ENCODE measurements at places on chromosomes 2 and 18. TPM values are rescaled to one million over a fixed set of nuclear protein-coding genes. Genes with fewer than 3 reads are reported as not detected.

- no peak for DNase-seq
Observed at GRCh38 chr2:201344663-201345366, 12.3 kb downstream of the FLACC1 start.

DNA sequence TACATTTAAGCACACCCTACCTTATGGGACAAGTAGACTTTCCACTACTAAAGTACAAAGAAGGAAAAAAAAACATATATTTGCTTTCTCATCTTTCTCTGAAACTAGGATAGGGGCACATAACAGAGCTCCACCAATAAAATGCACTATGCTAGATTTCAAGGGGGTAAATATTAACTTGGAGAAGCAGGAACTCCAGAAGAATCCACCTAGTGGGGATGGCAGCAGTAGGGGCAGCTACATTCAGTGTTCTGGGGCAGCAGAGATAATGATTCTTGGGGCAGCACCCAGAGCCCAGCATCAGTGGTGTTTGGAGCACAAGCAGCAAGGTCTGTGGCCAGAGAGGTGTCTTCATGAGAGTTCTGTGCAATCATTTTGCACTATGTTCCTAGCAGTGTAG lies 64.7 kb downstream of the DTNB start:
- DNase-seq: no peak

- DNase-seq: no peak
Observed at GRCh38 chr2:66251573-66251972, 183.4 kb upstream of the MEIS1 start.

- DNase-seq: no peak
Observed at GRCh38 chr2:178844269-178844668, 37.0 kb upstream of the TTN start.

- no peak for DNase-seq
Observed at GRCh38 chr2:174121175-174121574, 127.2 kb downstream of the OLA1 start.

Gene GALNT13
- total RNA-seq: not detected

Gene CUL3
- 72.6 TPM for total RNA-seq

DNA sequence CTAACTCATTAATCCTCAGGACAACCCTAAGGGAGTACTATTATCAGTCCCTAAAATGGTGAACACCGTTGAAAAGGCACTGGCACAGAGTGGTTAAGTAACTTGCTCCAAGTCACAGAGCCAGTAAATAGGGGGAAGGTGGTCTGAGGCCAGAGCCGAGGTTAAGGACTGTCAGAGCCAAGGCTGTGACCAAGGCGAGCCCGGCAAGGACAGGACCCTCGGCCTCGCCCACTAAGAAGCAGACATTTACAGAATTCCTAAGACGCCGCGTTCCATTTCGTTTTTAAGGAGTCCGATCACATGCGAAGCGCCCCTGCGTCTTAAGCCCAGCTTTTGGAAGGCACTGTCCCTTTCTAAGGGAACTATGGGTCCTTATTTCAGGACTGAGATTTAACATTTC lies 1.1 kb downstream of the PDIA6 start:
- no peak for DNase-seq

DNA sequence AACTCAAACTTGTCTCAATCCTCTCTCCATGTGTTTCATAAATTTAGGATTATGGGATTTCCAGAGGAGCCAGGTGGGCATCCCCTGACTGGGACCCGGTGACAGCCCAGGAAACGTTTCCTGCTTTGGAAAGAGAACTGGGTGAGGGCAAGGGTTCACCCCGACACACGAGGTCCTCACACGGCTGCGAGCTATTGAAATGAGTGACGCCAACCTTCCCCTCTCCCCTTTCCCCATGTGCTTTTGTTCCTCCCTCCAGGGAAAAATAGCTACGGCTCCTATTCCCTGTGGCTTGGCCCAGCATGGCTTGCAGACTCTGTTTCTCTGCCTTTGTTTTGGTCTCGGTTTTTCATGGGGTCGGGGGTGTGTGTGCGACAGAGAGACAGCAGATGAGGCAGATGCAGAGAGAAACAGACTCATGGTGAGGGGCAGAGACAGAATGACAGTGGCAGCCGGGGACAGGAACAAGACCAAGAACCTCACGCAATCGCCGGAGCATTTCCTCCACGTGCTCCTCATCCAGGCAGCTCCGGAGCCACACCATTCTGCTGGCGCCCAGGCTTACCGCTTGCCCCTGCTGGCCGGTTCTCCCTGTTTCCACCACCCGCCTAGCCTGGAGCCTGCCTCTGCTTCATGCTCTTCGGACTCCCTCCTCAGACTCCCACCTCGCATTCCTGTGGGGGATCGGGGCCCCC lies 238.5 kb downstream of the DYSF start:
- DNase-seq: no peak

Gene CCDC85A
- total RNA-seq: 1.5 TPM
